Kidney (tissue), 22 donors: ENCODE measurements at places on chromosomes 3 and 15. TPM values are rescaled to one million over a fixed set of nuclear protein-coding genes. Genes with fewer than 3 reads are reported as not detected.

- no peak for DNase-seq
- H3K27me3 ChIP-seq, result no peaks in the 10 kb centered on the region
- H3K4me3 ChIP-seq, result no peak overlapping the region
- H3K4me1 ChIP-seq, result no peaks in the 10 kb centered on the region
- H3K27ac ChIP-seq, result peak overlapping the region; percentile 62
Observed at GRCh38 chr3:16056217-16056616, 118.3 kb upstream of the GALNT15 start.

DNA sequence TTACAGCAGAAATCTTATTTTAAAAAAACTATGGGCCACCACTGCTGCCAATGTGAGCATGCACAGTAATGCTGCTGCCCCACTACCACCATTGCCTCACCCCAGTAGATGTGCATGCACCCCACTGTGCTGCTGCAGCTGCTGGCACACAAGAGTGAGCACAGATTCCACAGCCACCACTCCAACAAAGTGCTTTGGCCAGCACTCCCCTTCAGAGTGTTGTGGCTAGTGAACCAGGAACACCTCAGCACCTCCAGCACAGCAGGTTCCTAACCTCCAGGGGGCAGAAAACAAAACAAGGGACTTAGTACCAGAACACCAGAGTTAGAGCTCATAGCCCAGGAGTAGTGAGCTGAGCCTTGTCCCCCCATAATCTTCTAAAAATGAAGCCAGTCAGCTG is 629.6 kb downstream of the PYDC2 start:
- H3K4me1 ChIP-seq, result no peaks in the 10 kb centered on the region
- no peaks in the 10 kb centered on the region for H3K27me3 ChIP-seq
- no peak overlapping the region for H3K4me3 ChIP-seq
- no peak for DNase-seq

GRCh38 chr3:192933779-192934460 is 16.3 kb upstream of the MB21D2 start:
- no peaks in the 10 kb centered on the region for H3K4me1 ChIP-seq
- no peaks in the 10 kb centered on the region for H3K36me3 ChIP-seq

- H3K4me1 ChIP-seq, result no peaks in the 10 kb centered on the region
- no peak overlapping the region for H3K4me3 ChIP-seq
- no peak overlapping the region for H3K27ac ChIP-seq
- DNase-seq, result peak; percentile 64
- no peaks in the 10 kb centered on the region for H3K36me3 ChIP-seq
Observed at GRCh38 chr3:13517253-13517977, 31.5 kb upstream of the FBLN2 start.

DNA sequence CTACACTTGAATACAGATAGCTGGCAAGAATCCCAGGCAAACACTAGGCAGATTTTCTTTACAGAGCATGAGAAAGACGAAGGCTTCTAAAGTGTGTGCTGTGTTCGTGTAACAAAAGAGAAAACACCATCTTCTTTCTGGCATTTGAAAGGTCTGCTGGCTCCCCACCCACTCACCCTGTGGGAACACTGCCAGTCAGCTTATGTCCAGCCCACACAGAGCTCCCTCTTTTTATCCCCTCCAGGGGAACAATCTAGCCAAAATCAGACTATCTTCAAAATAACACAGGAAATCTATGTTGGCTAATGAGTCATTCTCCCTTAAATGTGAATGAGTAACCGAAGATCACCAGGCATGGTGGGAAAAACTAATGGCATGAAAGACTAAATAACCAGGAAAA is 45.6 kb upstream of the PAQR5 start:
- no peak overlapping the region for H3K4me3 ChIP-seq
- no peak for DNase-seq
- H3K27me3 ChIP-seq, result no peaks in the 10 kb centered on the region
- no peak overlapping the region for H3K27ac ChIP-seq

- H3K27me3 ChIP-seq, result no peaks in the 10 kb centered on the region
Observed at GRCh38 chr3:81760215-81760614, 1.2 kb downstream of the GBE1 start.

DNA sequence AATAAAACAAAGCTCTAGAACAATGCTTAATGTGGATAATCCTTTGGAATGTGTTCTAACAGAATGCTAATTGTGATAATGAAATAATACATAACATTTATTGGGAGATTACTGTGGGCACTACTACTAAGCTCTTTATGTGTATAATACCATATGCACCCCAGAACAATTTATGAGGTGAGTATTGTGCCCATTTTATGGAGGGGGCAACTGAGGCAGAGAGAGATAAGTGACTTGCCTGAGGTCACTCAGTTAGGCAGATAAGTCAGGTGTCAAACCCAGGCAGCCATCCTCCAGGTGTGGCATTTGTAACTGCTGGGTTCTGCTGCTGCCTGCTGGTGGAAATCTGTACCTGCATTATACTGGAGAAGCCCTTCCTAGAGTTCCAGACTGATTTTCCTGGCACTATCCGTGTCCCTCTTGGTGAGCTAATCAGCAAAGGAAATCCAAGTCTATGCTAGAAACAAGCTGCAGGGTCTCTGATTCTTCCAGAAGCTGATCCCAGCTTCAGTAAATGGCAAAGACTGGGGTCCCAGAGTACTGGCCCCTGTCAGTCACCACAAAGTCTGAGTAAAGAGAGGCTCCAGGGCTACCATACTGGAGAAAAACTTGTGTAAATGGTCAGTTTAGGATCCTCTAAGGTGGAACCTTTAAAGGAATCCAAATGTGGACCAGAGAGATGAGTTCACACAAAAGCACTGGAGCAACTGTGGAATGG is 22.6 kb upstream of the RBP1 start:
- H3K4me1 ChIP-seq, result no peaks in the 10 kb centered on the region
- H3K36me3 ChIP-seq, result no peaks in the 10 kb centered on the region
- no peak overlapping the region for H3K27ac ChIP-seq
- no peak overlapping the region for H3K4me3 ChIP-seq

DNA sequence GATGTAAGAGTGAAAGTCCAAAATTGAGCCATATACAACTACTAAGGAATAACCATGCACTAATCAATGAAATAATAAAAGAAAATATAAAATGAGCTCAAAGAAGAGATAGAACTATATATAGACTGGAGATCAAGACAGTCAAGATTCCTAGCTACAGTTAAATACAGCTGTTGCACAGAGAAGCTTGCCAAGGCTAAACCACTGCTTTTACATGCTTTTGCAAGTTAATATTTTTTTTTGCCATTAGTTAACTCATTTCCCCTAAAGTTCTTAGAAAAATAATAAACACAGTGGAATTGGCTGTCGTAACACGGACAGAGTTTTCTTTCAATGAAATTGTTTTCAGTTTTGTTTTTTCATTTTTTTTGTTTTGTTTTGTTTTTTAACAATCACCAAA is 123.0 kb downstream of the VGLL3 start:
- H3K4me3 ChIP-seq, result no peak overlapping the region
- no peak overlapping the region for H3K27ac ChIP-seq
- no peaks in the 10 kb centered on the region for H3K4me1 ChIP-seq
- no peaks in the 10 kb centered on the region for H3K27me3 ChIP-seq
- DNase-seq, result no peak
- H3K36me3 ChIP-seq, result no peaks in the 10 kb centered on the region

DNA sequence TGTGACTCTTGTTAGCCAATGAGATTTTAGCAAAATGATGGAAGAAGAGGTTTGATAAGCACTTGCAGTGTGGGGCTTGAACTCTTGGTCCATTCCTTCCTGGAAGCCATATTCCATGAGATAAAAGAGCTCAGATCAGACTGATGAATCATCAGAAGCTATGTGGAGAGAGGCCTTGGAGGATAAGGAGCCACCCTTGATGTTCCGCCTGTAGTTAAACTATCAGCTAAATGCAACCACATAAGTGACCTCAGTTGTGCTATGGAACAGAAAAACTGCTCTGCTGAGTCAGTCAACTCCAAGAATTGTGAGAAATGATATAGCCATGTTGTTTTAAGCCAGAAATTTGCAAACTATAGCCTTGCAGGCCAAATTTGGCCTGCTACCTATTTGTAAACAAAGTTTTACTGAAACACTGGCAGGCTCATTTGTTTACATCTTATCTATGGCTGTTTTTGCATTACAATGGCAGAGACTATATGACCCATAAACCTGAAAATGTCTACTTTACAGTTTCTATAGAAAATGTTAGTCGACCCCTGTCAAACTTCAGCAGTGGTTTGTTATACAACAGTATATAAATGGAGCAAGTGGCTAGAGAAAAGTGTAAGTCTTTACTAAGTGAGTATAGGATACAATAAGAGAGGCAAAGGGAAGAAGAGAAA is 27.6 kb upstream of the GAP43 start:
- H3K4me3 ChIP-seq, result no peak overlapping the region
- DNase-seq, result no peak
- H3K27ac ChIP-seq, result no peak overlapping the region
- no peaks in the 10 kb centered on the region for H3K27me3 ChIP-seq

DNA sequence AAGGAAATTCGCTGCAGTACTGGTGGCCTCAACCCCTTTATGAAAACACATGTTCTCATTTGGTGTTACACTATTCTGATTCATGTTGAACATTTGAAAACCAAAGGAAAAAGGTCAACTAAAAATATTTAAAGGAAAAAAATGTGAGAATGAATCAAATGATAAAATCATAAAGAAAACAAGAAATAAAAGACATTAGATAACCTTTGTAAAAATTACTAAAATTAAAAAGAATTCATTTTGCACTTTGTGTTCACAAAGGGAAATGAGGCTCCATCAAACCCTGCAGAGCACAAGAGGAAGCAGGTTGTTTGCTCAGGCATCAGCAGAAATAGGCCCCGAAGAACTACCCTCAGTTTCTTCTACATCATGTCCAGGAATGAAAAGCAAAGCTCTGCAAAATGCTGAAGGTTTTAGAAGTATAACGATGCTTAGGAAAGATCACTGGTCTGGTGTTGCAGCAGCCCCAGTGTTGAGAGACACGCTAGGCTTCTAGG is 41.2 kb downstream of the MAP4 start:
- H3K36me3 ChIP-seq, result no peaks in the 10 kb centered on the region
- no peaks in the 10 kb centered on the region for H3K4me1 ChIP-seq
- no peaks in the 10 kb centered on the region for H3K27me3 ChIP-seq

- no peak overlapping the region for H3K27ac ChIP-seq
- no peaks in the 10 kb centered on the region for H3K36me3 ChIP-seq
- no peak for DNase-seq
- no peaks in the 10 kb centered on the region for H3K27me3 ChIP-seq
Observed at GRCh38 chr3:149579838-149580542, 77.8 kb downstream of the WWTR1 start.

DNA sequence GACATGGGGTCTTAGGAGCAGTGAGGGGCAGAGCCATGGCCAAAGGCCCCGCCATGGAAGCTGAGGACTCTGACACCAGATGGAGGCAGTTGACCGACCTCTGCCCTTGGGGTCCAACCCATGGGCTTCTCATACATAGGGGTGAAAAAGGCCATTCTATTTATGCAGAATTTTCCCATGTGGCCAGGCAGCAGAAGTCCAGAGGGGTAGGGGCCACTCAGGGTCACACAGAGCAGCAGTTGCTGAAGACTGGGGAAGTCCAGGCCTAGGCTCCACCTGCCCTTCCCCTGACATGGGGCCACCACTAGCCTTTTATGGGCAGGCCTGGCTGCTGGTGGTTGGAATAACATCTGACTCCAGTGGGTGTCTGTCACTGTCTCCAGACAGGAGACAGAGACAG is 6.4 kb downstream of the PRSS50 start:
- peak; percentile 29 for DNase-seq
- H3K4me1 ChIP-seq, result no peaks in the 10 kb centered on the region
- no peaks in the 10 kb centered on the region for H3K36me3 ChIP-seq
- no peak overlapping the region for H3K27ac ChIP-seq

DNA sequence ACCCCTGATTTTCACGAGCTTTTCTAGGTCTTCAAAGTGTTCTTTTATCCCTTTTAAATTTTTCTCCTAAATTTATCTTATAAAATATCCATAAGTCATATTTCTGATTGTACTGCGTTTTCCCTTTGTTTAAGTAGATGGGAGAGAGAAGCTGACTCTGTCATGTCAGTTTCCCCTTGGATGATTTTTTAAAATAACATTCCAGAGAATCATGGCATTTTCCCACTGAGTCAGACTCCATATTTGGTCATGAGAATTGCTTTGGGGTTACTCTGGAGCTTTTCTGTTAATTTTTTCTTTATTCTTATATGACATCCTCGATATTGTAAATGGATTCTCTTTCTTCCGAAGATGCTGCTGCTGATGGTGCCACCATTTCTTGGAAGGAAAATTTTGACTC is 28.6 kb upstream of the UMPS start:
- DNase-seq, result no peak
- no peak overlapping the region for H3K27ac ChIP-seq
- no peaks in the 10 kb centered on the region for H3K4me1 ChIP-seq
- no peak overlapping the region for H3K4me3 ChIP-seq
- H3K36me3 ChIP-seq, result no peaks in the 10 kb centered on the region

- no peak overlapping the region for H3K4me3 ChIP-seq
- H3K36me3 ChIP-seq, result no peaks in the 10 kb centered on the region
- DNase-seq, result peak; percentile 13
- H3K4me1 ChIP-seq, result no peaks in the 10 kb centered on the region
Observed at GRCh38 chr15:99993262-99993661, 260.0 kb upstream of the LYSMD4 start.

GRCh38 chr3:50355829-50356552 is 3.3 kb downstream of the TMEM115 start:
- peak overlapping the region; percentile 75 for H3K27ac ChIP-seq
- H3K36me3 ChIP-seq, result peaks cover 30% of the 10 kb centered on the region
- peak overlapping the region; percentile 86 for H3K4me3 ChIP-seq
- H3K27me3 ChIP-seq, result no peaks in the 10 kb centered on the region
- no peak for DNase-seq
- peaks cover 37% of the 10 kb centered on the region for H3K4me1 ChIP-seq

DNA sequence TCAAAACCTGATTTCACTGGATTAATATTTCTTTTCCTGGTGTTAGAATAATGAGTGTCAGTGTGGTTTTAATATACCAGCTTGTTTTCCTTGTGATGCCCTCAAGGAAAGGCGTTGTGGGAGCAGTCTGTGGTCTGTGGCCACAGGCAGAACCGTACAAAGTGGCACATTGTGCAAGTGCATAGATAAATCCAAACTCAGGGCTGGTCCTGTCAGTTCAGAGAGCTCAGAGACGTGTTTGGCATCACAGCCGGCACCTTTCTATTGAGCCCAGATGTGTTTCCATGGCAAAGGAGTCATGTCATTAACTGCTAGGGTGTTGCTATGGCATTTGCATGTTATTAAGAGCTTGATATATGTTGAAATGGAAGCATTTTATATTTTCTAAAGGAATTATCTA is 289.9 kb upstream of the RASGRP1 start:
- H3K4me3 ChIP-seq, result no peak overlapping the region
- H3K27ac ChIP-seq, result no peak overlapping the region
- H3K27me3 ChIP-seq, result no peaks in the 10 kb centered on the region
- DNase-seq, result no peak
- no peaks in the 10 kb centered on the region for H3K4me1 ChIP-seq

DNA sequence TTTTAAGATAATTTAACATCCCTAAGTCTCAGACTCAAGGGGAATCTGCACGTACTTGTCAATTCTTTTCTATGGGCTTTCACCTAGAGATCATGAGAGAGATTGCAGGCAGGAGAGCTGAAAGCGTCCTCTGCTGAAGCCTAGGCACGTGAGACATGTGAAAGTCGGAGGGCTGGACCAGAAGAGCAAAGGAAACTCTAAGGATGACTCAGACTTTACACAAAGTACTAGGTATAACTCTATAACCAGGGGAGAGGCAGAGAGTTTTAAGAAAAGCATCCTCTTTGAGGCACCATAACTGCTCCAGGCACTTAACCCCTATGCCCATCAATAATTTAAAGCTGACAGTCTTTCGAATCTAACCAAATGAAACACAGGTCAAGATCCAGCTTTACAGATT is 436.6 kb downstream of the VGLL3 start:
- no peak overlapping the region for H3K4me3 ChIP-seq
- DNase-seq, result no peak
- no peaks in the 10 kb centered on the region for H3K4me1 ChIP-seq
- H3K27me3 ChIP-seq, result no peaks in the 10 kb centered on the region
- no peak overlapping the region for H3K27ac ChIP-seq
- no peaks in the 10 kb centered on the region for H3K36me3 ChIP-seq

COL7A1 gene
- 13.1 TPM for total RNA-seq

EFL1 gene
- 16.6 TPM for total RNA-seq

SLC38A3 gene
- total RNA-seq, result 1.6 TPM

NR2E3 gene
- 0.19 TPM for total RNA-seq

KLF13 gene
- total RNA-seq, result 123 TPM

TXNRD3 gene
- 12.1 TPM for total RNA-seq
